Caki2 (cell line): ENCODE measurements at places on chromosomes 11 and 22. TPM values are rescaled to one million over a fixed set of nuclear protein-coding genes. Genes with fewer than 3 reads are reported as not detected.

- DNase-seq: no peak
Observed at GRCh38 chr11:134453441-134453840, 41.4 kb upstream of the B3GAT1 start.

DNA sequence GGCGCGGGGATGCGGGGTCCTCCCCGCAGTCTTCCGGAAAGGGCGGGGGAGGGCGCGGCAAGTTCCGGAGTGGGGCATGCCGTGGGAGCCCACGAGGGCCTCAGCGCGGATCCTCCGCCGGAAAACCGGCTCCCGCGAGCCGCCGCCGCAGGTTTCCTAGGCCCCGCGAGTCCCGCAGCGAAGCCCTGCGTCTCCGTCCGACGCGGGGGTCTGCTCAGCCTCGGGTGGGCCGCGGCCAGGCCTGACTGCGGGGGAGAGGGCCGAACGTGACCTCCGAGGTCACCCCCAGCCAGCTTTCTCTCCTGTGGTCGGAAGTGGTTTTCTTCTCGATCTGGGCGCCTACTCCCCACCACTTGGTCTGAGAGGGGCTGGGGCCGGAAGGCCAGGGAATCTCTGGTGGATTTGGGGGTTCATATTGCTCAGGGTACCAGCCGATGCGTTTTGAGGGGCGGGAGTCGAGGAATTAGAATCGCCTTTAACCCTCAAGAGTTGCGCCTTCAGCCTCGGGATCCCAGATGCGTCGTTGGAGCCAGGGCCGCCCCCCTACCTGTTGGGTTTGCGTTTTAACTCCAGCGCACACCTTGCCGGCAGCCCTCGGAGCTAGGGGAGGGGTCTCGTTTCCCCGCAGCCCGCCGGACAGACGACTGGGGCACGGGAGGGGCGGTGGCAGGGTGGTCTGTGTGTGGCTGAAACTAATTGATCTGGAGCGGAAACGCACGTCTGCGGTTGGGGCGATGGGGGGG is 3.6 kb upstream of the CCND1 start:
- DNase-seq: no peak

DNA sequence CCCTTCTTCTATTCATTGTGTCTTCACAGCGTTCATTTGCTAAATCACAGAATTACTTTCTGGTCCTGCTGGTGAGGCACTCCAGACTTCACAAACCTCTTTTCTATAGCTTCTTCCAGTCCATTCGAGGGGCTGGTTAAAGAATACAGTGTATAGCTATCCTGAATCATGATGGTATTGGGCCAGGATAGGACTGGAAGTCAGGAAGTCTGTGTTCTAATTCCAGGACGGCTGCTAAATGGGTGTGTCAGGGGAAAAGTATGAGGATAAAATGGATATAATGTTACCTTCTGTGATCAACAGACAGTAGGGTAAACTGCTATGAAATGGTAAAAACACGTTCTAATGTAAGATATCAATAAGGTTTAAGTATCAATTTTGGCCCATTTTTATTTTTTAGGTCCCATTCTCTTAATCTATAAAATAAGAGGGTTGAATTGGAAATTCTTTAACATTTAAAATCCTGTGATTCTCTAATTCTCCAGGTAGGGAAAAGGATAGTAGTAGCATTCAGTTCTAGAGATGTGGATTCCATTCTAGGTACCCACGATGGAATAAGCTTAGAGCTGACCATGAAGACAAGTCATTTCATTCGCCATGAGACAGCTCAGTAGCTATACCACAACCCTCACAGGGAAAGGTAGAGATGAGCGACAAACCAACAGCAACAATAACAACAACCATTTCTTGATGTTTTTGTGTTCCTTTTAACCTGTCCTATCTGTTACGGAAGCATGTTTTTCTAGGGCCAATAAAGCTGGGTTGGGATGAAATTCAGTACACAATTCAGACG is 96.1 kb downstream of the SLC1A2 start:
- no peak for DNase-seq

DNA sequence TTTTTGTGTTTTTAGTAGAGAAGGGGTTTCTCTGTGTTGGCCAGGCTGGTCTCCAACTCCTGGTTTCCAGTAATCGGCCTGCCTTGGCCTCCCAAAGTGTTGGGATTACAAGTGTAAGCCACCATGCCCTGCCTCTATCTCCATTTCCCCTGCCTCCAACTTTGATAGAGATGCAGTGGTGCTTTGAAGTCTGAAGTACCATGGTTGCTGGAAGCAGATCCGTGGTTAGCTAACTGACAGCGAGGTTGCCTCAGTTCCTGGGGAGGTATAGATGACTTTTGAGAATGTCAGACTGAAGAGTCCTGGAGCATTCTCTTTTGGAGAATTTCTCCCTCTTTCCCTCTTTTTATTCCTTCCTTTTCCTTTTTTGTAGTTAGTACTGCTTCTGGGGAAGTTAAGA is 111.5 kb upstream of the RRM1 start:
- no peak for DNase-seq

- no peak for DNase-seq
Observed at GRCh38 chr11:12185914-12186313, 75.5 kb downstream of the MICAL2 start.

GRCh38 chr11:134003792-134004495 is 47.2 kb upstream of the IGSF9B start:
- no peak for DNase-seq

DUSP8 gene
- 0.07 and 1.2 TPM in 2 replicates for total RNA-seq
